ENCODE measurements at places on chromosomes 4 and X.

DNA sequence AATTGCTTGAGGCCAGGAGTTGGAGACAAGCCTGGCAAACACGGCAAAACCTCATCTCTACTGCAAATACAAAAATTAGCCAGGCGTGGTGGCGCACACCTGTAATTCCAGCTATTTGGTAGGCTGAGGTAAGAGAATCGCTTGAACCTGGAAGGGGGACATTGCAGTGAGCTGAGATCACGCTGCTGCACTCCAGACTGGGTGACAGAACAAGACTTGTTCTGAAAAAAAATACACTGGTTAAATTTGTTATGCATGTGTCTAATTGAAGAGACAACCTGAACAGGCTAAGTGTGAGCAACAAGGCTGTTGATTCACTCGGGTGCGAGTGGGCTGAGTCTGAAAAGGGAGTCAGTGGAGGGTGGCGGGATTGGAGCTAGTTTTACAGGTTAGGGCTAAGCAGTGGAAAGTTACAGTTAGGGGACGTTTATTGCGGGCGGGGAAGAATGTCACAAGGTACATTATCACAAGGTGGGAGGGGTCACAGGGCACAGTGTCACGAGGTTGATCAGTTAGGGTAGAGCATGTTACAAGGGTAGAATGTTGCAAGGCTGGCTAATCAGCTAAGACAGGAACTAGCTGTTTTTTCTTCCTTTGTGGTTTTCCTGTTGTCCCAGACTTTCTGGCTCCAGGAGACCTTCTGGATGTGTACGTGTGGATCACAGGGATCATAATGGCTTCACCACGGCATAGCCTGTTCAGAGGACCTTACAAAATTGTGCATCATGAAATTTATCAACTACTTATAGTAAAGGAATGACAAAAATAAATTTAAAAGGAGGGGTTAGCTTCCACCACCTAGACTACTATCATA, 115.8 kb downstream of the NAA11 start:
- no peak for DNase-seq

DNA sequence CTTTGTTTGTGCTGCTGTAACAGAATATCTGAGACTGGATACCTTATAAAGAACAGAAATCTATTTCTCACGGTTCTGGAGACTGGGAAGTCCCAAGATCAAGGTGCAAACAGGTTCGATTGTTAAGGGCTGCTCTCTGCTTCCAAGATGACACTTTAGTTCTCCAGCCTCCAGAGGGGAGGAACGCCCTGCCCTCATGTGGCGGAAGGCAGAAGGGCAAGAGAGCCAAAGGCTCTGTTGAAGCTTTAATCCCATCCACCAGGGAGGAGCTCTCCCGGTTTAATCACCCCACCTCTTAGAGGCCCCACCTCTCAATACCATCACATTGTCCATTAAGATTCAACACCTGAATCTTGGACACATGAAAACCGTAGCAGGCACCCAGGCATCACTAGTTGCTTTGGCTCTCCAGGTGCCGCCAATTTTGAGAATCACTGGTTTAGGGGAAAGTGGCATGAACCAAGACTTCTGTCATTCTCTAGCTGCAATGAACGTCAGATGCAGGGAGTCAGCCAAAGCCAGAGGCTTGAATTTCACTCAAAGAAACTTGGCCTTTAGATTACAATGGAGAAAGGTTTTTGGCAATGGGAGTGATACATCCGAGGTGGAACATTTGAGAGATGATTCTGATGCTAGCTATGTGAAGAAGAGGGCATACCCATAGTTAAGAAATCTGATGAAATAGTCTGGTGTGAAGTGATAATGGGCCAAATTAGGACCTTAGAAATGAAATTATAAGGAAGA, 15.7 kb downstream of the FHL1 start:
- DNase-seq: peak; percentile 25

GRCh38 chr4:45846016-45846415, 277.8 kb downstream of the GABRG1 start:
- no peak for DNase-seq

DNA sequence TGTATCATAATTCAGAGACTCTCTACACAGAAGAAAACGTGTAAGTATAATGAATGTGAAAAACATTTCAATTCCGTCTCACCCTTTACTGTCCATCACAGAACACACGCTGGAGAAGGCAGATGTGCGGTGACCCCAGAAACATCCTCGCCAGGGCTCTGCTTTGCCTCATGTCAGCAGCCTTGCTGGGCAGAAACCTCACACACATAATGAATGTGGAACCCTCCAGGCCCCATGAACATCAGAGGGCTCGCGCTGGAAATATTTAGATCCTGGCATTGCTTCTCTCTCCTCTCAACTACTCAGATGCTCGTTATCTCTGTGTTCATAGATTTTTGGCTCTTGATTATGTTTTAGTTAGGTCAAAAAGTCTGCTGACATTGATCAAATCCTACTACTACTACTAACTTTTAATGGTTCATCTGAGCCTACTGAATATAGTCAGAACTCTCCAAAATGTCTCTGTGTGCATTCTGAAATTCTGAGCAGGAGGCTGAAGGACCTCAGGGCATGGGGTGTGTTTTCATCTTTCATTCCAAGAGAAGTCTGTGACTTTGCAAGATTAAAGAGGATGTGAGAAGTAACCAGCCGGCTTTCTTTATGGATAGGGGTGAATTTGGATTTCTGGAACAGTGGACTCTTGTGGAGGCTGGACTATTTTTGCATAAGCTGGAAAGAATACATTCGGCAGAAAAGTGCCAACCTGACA, 27.0 kb downstream of the SMIM43 start:
- no peak for DNase-seq

- no peak for DNase-seq
Observed at GRCh38 chrX:99301990-99302389, 1108.1 kb downstream of the PCDH19 start.

- DNase-seq: no peak
Observed at GRCh38 chr4:25835384-25835783, 27.4 kb downstream of the SEL1L3 start.

GRCh38 chrX:17527922-17528321, 152.9 kb downstream of the NHS start:
- DNase-seq: no peak

- no peak for DNase-seq
Observed at GRCh38 chrX:143754183-143754582, 33.6 kb upstream of the SPANXN2 start.

DNA sequence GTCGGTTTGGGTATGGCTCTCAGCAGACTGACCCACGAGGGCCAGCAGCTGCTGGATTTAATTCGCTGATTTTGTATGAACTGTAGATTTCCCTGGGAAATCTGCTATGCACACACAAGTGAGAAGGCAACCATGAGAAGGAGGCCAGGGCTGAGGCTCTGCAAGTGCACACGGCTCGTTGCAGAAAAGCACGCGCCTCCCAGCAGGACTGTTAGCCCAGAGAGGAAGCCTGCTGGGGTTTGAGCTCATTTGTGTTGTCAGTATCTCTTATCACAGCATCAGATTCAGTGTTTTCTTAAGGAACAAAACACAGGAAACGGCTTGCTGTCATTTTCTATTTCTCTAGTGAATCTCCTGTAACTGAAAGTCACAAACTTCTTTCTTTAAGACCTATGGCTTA, 296.2 kb upstream of the FAT1 start:
- DNase-seq: no peak

- no peak for DNase-seq
Observed at GRCh38 chr4:76822303-76822702, 75.6 kb downstream of the SOWAHB start.

GRCh38 chr4:129377131-129377845, 281.3 kb downstream of the C4orf33 start:
- DNase-seq: no peak

GRCh38 chr4:84497504-84498202, 1.4 kb downstream of the NKX6-1 start:
- no peak for DNase-seq

DNA sequence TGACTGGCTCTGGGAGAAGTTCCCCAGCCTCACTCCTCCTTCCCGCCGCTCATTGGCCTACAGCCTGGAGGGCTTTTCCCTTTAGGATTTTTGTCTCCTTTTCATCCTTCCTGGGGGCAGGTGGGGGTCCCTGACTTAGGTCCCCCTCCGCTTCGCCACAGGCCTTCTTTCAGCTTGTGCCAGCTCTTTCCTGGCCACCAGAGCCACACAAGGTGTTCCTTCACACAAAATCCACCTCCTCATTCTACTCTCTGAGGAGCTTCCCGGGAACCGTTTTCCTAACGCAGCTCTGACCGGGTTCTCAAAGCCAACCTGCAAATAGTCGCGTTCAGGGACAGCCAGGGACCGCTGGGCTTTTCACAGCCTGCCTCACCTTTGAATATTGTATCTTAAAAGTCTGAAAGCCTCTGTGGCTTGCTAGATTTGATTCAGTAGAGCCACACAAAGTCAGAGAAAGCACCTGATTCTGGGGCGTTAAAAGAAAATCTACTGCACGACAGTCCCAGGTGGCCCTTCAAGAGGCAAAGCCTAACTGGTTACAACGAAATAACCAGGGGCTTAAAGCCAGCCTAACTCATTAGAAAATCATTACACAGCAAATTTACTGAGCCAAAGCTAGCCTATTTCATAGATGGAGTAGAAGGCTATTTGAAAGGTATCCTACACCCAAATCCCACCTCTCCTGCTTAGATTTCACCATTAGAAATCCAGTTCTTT, 731 bp upstream of the GPC3 start:
- no peak for DNase-seq

DNA sequence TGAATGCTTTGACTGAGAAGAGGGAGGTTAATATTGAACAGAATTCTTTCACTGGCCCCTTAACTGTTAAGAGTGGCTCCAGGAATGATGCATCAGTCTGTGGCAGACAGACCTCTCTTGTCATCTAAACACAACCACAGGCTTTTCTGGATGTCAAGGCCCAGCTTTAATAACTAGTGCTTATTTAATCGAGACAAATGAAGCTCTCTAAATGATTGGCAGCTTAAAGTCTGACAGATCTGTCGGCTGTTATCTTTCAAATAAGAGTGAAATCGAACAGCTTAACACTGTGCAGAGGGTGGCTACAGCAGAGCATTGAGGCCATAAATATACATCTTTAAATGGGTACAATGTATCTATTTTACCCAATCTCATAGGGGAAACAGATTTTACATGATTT, 500.8 kb upstream of the PABPC4L start:
- no peak for DNase-seq

GRCh38 chr4:17426222-17426621, 85.7 kb downstream of the QDPR start:
- no peak for DNase-seq

DNA sequence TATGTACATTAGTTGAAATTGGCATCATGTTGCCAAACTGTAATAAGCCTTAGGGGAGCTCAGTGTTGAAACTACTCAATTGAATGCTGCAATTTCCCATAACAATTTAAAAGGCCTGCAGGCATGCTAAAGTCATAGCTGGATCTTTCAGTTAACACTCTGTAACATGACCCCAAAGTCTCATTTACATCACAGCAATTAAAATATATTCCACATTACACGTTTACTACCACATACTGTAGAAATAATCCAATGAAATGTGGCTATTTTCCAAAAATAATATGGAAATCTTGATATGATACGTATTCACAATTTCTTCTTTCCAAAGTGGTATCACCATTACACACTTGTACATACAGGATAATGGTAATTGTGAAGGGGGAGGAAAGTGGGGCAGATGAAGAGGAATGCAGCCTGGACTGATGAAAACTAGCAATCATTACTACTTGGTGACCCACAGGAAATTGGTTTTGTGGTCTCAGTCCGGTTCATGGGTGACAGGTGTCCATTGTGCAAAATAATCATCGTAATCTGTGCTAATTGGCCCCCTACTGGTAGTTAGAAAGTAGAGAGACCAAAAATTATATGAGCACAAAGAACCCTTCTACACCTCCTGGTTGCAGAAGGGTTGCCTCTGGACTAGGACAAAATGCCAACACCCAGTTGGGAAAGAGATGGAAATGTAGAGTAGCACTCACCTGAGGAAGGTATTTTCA, 63.7 kb downstream of the TENM3 start:
- no peak for DNase-seq

- no peak for DNase-seq
Observed at GRCh38 chr4:131584587-131584986, 1564.5 kb upstream of the PCDH10 start.

DNA sequence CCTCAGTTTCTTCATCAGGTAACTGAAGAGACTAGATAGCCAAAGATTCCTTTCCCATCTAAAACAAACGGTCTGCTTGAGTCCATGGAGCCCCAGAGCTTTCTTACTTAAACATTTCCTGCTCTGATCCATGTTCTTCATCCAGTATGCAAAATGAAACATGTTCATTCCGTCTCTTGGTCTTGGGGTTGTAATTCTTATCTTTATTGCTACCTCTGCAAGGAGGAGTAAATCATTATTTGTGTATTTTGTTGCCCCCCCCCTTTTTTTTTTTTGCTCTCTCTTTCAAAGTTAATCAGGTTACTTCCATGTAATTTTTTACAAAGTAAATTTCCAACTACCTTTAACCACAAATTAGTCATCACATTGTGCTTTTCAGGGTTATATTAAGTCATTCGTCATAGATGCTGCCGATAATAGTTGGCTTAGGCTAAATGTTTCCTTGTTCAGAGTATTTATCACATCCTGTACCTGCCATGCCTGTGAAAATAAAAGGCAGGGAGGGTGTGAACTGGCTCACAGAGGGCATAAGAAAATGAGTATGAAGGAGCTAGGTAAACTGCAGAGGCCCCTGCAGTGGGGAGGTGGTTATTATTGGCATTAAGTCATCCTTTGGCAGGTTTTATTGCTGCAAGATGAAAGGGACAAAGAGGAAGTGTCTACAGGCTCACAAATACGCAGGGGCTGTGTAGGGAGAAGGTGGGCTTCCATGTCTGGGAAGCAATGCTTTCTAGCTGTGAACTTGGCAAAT, 76.7 kb upstream of the HS3ST1 start:
- peak; percentile 76 for DNase-seq

GRCh38 chr4:126230269-126230668, 915.5 kb downstream of the FAT4 start:
- DNase-seq: no peak

DNA sequence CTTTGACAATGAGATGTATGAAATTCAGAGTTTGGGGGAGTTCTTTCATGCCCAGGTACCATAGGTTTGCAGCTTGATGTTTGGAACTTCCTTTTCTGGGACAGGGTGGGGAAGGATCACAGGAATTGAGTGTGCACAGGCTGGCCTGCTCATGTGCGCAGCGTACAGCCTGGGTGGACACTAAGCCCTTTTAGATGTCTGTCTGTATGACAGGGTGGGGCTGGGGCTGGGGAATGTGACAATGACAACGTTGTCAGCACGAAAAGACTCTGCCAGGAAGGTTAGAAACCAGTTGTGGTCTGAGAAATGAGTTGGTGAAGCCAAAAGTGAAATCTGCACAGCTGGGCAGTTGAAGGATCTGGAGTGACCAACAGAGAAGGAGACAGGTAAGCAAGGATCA, 47.4 kb downstream of the WWC2 start:
- DNase-seq: no peak

GRCh38 chrX:105463473-105463872, 243.0 kb upstream of the TEX13A start:
- DNase-seq: no peak

GRCh38 chrX:150211988-150212387, 151.1 kb upstream of the MAMLD1 start:
- DNase-seq: no peak

- no peak for DNase-seq
Observed at GRCh38 chrX:150313514-150313913, 49.6 kb upstream of the MAMLD1 start.

All from mucosa of gallbladder (tissue), 1 donor.